Suppressor macrophage treated with lipopolysaccharide for 1 hour (primary cell): ENCODE measurements at places on chromosomes 6 and 20.

DNA sequence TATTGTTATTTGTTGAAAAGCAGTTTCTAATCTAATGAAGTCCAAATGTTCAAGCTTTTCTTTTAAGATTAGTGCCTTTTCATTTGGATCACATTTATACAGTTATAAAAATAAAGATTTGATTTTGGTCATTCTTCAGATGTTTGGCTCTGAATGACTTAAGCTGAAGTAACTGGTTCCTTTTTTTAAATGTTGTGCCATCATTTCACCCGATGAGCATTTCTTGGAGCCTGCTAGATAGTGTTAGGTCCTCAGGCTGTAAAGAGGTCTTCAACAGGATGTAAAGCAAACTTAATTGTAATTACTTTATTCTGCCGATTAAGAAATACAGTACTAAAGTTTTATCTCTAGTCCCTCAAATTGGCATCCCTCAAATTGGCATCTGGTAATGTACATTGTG, 41.2 kb upstream of the ASIP start:
- peak; percentile 60 for DNase-seq

- no peak for DNase-seq
These were observed 83.3 kb downstream of the PLCB1 start for GRCh38 chr20:8215361-8215781.

GRCh38 chr20:61543086-61543485, 291.0 kb downstream of the CDH4 start:
- no peak for DNase-seq

DNA sequence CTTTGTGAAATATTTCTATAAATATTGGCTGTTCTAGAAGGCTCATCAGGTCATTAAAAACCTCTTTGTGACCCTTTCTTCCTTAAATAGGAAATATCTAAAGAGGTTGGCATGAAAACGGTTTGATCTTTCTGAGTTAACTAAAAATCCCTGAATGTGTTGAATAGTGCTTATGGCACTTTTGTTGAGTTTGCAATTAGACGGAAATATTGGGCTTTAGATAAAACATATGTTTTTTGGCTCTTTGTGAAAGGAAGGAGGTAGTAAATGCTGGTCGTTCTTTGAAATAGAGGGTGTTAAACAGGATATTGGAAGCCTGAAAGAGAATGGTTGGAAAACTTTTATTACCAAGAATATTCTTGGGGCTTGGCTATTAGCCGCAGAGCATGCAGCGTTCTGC, 163.0 kb downstream of the ARID1B start:
- DNase-seq = no peak

- DNase-seq = peak; percentile 65
These were observed 2.1 kb downstream of the VEGFA start for GRCh38 chr6:43771858-43772680.

DNA sequence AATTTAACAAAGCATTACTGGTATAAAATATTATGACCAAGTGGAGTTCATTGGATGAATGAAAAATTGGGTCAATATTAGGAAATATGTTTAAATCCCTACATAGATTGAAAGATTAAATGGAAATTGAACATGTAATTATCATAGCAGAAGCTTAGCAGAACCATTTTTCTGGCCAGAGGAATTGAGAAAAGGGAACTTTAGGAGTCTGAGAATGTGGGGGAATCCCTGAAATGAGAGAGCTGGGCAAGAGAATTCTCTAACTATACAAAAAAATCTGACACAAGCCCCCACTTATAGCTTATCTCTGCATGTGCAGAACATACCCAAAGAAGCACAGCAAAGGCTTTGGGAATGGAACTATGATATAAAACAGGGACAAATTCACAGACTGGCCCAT, 67.4 kb upstream of the ARHGAP18 start:
- DNase-seq = peak; percentile 60

DNA sequence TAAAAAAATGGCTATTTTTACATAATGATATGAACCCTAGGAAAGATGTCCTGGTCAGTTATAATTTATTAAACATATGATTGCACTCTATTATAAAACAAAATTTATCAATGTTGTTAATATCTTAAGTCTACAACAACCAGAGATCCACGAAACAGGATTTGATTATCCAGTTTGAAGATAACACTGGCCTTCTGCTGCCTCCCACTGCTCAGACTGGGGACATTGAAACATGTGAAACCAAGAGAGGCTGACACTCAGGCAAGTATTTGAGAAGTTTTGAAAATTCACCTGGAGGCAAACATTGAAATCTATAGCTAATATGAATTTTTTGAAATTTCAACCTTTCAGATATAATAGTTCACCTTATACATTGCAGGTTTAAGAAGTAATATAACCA, 219.3 kb upstream of the HSF2 start:
- no peak for DNase-seq

DNA sequence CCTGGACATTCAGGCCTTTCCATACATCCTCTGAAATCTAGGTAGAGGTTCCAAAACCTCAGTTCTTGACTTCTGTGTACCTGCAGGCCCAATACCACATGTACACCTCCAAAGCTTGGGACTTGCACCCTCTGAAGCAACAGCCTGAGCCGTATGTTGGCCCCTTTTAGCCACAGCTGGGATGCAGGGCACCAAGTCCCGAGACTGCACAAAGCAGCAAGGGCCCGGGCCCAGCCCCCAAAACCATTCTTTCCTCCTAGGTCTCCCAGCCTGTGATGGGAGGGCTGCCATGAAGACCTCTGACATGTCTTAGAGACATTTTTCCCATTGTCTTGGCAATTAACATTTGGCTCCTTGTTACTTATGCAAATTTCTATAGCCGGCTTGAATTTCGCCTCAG, 107.4 kb upstream of the FRMD1 start:
- DNase-seq = no peak

- DNase-seq = peak; percentile 67
These were observed 15.2 kb downstream of the CTCFL start for GRCh38 chr20:57509665-57510237.

DNA sequence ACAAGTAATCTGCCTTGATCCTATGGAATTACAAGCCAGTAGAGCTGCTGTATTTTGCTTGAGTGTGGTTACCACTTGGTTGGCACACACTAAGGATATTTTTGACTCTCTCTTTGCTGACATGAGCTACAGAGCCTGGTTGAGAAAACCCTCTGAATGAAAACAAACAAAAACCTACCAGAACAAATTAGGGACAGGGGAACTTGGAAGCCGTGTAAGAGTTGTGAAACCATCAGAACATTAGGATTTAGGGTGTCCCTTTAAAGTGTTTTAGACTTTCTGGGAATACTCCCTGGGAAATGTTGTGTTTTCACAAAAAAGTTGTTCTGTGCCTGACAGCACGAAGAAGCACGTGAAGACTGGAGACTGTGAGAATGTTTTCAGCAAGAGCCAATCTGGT, 20.5 kb upstream of the PDE7B start:
- DNase-seq = no peak

- no peak for DNase-seq
These were observed 112.1 kb upstream of the PTPN1 start for GRCh38 chr20:50398064-50398463.

DNA sequence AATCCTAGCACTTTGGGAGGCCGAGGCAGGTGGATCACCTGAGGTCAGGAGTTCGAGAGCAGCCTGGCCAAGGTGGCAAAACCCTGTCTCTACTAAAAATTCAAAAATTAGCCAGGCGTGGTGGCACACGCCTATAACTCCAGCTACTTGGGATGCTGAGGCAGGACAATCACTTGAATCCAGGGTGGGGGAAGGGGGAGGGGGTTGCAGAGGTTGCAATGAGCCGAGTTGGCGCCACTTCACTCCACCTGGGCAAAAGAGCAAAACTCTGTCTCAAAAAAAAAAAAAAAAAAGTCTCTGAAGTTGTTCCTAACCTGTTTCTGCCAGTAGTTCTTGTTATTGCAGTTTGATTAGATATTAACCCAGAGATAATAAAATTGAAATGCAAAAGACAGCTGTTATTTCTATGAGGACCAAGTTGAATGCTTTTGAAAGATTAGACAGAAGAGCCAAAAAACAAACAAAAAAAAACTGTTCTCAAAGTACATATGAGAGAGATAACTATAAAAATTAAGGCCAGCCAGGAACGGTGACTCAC, 22.6 kb downstream of the PIGU start:
- no peak for DNase-seq

DNA sequence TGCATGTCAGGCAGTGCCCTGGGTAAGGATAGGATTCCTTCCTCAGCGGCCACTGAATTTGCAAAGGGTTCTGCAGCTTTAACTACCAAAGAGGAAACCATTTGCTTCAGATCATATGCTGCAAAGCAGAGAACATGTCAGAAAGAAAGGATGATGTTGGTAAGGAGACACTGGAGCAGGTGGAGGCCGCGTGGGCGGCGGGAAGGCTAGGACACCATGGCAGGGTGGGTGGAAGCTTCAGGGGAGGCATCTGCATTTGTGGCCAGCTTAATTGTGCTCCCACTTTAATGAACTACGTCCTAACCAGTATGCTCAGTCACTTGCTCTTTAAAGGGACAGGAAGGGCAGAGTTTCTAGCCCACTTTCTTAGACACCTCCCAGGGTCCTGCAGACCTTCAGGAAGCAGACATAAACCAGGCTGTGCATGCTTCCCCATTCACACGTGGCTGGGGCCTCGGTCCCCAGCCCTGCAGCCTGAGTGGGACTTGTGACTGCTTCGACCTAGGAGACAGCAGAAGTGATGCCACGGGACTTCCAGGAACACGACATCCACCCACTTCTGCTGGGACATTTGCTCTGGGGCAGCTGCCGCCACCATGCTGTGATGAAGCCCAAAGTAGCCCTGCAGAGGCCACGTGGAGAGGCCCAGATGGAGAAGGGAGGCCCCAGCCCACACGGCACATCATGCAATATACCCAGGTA, 76.1 kb downstream of the GINS1 start:
- peak; percentile 71 for DNase-seq

GRCh38 chr6:73400656-73401055, 6.0 kb downstream of the DDX43 start:
- DNase-seq = no peak

DNA sequence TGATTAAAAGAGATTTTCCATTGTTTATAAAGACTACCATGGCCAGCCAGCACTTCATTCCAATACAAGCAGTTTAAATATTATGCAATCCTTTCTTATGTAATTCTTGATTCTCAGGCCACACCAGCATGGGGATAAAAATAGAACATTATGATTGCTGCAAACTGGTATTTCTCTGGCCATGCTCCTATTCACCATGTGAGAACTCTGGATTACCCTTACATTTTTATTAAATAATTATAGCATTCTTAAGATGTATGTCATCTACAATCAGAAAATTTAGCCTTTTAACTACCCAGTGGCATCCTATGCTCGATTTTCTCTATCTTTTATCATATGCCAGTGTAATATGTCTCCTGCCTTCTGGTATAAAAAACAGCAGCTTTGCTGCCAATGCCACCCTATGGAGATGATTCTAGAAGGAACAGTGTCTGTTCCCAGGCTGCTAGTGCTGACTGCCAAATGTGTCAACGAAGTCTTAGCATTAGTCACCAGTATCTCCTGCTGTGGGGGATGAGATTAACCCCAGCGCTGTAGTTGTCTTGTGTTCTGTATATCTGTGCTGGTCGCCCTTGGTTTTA, 501.4 kb downstream of the BCKDHB start:
- DNase-seq = peak; percentile 35

- DNase-seq = no peak
These were observed 21.4 kb downstream of the UBE3D start for GRCh38 chr6:83044091-83044768.

DNA sequence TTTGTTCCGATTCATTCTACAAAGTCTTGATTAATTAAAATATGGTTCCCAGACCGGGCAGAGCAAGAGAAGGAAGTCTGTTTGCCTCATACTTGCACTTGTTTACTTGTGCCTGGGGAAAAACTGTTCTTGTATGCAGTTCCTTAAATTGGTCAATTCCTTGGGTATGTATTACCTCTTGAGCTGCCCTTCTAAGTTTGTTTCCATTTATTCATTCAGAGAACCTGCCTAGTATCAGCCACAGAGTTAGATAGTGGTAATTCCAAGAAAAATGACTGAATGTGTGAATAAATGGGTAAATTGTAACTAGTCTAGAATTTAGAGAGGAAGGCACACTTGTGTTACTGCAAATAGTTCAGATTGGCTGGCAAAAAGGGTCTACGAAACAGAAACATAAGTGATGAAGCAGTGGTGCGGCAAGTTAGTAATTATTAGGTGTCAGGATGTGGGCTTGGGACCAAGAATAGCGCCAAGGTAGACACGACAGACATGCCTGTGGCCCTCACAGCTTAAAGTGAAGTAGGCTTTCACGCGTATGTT, 525 bp upstream of the MAK start:
- peak; percentile 75 for DNase-seq

GRCh38 chr6:163533443-163533842, 118.9 kb downstream of the QKI start:
- peak; percentile 67 for DNase-seq

- DNase-seq = peak; percentile 81
These were observed 39.0 kb downstream of the GMPR start for GRCh38 chr6:16277101-16277981.

DNA sequence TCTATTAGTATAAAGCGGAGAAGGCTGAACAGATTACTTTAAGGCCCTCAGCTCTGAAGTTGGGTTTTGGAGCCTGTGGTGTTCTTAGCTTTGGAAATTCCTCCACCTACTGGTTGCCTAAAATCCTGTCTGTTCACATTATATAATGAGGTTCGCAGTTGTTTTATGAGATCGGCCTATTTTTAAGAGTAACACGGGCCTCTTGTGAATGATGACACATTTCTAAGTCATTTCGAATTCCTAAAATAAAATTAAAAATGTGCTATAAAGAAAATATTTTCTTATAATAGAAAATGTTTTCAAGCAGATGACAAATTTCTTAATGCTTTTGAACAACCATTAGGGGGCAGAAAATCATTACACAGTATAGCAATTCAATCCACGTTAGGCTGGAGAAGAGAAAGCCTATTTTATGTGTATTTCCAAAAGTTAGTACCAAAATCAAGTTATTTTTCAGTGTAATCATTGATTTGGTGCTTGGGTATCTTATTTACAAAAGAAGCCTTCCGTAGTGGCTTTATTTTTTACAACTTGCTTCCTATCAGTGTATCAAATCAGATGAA, 15.8 kb upstream of the FAM8A1 start:
- DNase-seq = peak; percentile 59

GRCh38 chr20:45399018-45399417, 9.1 kb upstream of the DBNDD2 start:
- no peak for DNase-seq

DNA sequence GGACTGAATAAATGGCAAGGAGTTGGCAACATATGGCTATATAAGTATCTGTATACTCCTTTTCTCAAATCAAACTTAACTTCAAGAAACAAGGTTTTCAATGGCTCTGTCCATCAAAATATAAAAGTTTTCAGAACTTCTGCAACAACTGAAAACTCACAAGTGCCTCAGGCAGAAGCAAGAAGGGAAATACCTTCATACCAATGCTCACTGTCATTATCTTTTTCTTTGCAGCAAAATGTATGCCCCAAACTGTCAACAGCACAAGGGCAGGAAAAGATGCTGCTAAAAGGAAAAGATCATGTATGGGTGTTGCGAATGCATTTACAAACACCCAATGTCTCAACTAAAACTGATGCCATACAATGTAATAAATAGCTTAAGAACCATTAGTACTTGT, 45.9 kb downstream of the PTPRK start:
- DNase-seq = no peak

GRCh38 chr6:134510142-134510541, 192.2 kb upstream of the SGK1 start:
- peak; percentile 37 for DNase-seq
